ENCODE measurements at places on chromosomes 5 and 9.

DNA sequence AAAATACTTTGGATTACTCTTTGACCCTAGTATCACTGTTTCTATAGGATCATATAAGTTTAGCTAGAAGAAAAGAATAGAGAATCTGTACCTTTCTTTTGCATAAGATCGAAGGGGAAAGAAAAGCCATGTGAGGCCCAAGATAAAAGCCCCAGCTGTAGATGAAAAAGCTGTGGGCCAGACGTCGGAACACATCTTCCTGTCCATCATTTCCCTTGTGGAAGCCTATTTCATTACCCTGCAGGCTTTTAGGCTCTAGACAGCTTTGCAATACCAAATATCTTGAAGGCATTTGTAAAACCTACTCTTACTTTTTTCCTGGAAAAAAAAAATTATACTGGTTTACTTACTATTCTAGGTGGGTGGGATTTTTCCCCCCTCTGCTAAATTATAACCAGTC, 10.0 kb downstream of the PALM2AKAP2 start:
- no peak for DNase-seq

DNA sequence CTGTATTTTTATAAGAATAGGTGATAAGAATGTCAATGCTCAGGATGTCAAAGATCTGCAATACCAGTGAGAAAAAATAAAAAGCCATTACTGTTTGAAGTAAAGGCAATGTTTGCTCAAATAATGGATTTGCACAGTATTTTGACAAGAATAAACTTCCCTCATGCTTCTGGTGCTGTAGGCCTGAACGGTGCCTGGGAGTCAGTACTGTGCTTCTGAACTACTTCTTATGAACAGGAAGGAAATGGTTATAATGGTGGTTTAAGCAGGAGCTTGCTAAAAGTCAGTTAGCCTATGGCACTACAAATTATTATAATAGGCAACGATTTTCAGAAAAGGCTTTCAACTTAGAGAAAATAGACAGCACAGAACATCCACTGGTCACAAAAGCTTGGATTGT, 548.3 kb upstream of the CDH18 start:
- DNase-seq = no peak

DNA sequence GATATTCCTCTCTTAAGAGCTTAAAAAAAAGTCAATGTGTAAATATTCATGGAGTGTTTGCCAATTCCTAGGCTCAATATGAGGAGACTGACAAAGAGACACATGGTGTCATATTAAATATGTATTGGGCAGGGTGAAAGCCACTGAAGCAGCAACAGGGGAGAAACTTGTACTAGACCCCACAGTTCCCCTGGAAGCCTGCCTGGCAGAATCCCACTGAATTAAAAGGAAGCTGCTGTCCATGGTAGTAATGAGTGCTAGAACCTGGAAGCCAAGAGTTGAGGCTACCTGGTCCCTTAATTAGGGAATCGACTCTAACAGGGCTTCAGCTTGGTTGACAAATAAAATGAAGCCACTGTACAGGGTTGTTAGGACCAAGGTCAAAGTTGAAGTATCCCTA, 129.4 kb upstream of the GPR151 start:
- DNase-seq = no peak

DNA sequence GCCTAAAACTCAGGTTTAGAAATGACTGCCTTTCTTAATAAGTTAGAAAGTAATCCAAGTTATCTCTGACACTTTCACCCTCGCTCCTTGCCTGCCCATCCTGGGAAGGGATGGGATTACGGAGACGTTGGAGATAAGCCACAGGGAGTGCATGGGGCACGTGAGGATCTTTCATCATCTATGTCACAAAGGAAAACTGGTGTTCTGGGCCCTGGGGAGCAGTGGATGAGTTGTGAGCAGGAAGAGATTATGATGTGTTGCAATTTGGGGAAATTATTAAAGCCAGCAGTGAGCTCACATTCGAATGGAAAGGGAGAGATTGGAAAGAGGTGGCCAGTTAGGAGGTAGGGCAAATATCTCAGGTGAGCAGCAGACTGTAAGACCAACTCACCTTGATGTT, 12.8 kb downstream of the AFAP1L1 start:
- DNase-seq = no peak

DNA sequence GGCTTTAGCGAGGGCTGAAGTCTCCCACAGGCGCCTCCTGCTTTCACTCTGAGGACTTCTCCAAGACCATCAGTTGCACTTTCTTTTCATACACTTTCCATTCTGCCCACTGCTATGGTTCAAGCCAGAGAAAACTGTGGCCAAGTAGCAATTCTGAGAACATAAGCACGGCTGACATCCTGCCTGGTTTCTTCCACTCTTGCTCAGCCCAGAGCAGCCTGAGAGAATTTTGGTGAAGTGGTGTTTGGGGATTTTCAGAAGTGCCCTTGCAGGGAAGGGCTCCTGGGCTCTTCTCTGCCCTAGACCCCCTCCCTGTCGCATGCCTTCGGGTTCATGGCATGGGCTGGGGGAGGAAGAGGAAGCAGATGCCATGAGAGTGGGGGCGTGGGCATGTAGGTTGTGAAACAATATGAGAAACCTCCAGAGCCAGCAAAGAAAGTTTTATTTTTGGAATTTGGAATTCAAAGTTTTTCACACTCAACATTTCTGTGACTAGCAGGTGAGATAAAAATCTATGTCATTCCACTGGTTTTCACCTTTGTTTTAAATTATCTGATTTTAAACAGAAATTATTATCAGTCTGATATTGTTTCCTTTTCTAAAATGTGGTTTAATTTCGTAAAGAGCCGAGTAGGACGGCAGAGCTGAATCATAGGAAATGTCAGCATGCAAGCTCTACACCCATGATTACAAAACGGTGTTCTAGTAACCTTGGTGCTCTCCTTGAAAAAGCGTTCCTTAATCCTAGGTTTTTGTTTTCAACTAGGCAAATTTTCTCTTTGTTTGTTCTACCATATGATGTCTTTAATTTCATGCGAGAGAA, 27.8 kb upstream of the TNFSF8 start:
- peak; percentile 63 for DNase-seq

DNA sequence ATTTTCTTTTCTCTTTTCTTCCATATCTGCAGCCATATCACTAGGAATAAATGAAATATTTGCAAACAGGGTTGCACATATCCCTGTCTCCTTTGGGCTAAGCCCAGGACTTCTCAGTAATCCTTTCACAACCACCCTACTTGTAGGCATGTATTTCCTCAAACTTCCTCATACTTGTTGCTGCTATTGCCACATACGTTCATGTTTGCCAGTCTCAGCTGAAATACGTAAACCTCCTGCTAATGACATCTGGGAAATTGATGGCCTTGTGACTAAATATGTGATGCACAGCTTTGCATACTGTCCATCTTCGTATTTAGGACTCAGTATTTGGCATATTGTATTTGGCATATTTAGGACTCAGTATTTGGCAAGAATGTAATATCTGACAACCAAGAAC, 224.6 kb downstream of the PLK2 start:
- DNase-seq = no peak

DNA sequence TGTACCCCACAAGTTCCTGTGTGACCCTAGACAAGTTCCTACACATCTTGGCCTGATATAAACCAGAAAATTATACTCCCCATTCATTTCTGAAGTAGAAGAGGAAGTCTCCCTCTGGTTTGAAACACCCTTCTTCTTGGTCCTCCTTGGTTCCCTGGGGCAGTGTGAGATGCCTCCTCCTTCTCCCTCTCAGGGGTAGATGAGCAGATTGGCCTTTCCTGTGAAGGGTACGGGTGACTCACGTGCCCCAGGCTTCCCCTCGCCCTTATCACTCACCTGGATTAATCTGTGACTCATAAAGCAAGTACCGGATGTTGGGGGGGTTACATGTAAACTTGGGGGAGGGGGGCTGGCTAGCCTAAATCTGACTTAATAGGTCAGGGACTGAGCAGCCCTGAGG, 11.1 kb upstream of the AQP3 start:
- DNase-seq = peak; percentile 67

DNA sequence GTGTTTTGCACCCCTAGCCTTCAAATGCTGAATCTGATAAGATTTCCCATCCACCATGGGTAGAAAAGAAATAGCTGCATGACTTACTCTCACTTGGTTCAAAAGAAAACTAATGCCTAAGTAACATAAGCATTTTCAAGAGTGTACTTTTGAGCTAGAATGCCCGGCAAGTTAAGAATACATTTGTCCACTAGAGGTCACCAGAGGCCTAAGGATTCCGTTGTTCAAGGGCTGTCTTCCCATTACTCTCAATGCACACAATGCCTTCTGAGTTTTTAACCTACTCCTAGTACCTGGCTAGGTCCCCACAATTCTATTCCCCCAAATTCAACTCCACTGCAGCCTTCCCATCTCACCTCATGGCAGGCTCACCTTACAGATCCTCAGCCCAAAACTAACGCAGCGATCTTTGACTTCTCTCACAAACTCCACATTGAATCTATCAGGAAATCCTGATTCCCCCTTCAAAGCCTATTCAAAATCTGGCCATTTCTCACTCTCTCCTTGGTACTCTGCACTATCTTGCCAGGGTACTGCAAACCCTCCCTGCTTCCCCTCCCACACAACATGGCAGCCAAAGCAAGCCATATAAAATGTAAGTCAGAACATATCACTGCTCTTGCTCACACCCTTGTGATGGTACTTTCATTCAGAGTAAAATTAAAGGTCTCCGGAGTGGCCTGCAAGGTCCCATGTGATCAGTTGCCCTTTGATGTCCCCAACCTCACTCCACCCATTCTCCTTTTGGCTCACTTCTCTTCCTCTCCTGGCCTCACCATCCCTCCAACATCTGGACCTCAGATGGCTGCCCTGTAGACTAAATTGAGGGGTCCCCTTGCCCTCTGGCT, 13.4 kb downstream of the OXCT1 start:
- peak; percentile 30 for DNase-seq

GRCh38 chr5:154234551-154234950, 44.0 kb downstream of the GALNT10 start:
- DNase-seq = no peak

DNA sequence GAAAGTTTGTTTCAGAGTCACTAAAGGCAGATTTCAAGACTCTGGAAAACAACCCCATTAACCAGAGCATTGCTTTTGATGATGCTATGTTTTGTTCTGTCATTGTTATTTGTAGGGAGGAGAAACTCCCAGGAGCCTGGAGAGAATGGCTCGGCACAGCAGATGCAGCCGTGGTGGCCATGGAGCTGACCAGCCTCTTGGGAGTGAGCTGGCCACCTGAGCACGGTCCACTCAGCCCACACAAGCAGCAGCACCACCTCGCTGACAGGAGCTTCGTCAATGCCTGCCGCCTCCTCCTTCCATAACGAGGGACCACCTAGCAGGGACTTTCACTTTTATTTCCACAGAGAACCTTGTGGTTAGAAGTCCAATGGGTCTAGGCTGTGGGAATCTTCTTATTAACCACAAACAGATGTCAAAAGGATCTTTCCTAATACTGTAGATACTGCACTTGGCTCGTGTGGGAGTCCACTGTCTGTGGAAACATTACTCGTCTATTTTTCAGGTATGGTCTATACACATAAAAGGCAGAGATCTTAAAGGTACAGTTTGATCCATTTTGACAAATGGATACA, 21.0 kb upstream of the SMIM32 start:
- DNase-seq = no peak

- peak; percentile 78 for DNase-seq
Measured at GRCh38 chr9:97889941-97890887, 32.1 kb downstream of the TRMO start.

GRCh38 chr5:113053511-113053995, 77.0 kb downstream of the DCP2 start:
- no peak for DNase-seq

GRCh38 chr5:29982457-29982856, 1211.0 kb upstream of the CDH6 start:
- no peak for DNase-seq

- no peak for DNase-seq
Measured at GRCh38 chr9:121769939-121770338, 118.5 kb downstream of the DAB2IP start.

GRCh38 chr5:159459951-159460538, 129.8 kb upstream of the IL12B start:
- DNase-seq = no peak

DNA sequence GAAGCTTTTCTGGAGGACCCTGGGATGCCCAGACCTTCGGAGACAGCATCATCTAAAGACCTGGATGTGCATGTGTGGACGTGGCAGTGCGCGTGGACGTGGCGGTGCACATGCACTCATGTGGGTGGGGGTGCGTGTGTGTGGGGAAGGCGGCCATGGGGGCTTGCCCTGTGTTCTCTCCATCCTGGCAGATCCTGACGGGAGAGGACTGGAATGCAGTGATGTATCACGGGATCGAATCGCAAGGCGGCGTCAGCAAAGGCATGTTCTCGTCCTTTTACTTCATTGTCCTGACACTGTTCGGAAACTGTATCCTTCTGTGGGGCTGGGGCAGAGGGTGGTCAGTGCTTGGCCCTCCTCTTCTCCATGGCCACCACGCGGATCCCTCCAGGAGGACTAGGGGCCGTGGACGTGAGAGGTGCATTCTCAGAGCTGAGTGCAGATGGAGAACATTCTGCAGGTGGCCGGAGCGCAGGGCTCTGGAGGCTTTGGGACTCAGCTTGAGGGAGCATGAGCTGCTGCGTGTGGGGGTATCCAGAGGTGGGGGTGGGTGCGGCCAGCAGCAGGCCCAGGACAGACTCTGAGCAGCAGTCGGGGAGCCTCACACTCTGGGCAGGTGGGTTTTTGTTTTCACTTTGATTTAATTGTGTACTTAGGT, 129.1 kb downstream of the CACNA1B start:
- no peak for DNase-seq

DNA sequence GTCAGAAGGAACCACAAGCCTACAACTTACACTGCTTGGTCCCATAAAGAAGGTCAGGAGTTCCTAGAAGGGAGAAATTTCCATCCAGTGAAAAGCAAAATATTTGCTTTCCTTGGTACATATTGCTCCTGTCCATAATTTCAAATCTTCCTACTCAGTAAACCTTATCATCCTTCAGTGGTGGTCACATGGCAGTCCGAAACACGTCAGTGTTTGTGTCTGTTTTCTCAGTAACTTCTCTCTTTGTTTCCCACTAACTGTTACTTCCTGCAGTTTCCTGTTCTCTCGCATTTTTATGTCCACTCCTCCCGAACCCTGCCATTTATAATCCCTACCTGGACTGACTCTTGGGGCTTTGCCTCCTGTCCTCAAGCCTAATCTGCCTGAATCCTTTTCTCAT, 129.1 kb downstream of the FANCC start:
- no peak for DNase-seq

- DNase-seq = no peak
Measured at GRCh38 chr5:141785135-141785534, 93.1 kb downstream of the PCDH1 start.
